Brain pericyte (primary cell): ENCODE measurements at places on chromosomes 5 and 9.

DNA sequence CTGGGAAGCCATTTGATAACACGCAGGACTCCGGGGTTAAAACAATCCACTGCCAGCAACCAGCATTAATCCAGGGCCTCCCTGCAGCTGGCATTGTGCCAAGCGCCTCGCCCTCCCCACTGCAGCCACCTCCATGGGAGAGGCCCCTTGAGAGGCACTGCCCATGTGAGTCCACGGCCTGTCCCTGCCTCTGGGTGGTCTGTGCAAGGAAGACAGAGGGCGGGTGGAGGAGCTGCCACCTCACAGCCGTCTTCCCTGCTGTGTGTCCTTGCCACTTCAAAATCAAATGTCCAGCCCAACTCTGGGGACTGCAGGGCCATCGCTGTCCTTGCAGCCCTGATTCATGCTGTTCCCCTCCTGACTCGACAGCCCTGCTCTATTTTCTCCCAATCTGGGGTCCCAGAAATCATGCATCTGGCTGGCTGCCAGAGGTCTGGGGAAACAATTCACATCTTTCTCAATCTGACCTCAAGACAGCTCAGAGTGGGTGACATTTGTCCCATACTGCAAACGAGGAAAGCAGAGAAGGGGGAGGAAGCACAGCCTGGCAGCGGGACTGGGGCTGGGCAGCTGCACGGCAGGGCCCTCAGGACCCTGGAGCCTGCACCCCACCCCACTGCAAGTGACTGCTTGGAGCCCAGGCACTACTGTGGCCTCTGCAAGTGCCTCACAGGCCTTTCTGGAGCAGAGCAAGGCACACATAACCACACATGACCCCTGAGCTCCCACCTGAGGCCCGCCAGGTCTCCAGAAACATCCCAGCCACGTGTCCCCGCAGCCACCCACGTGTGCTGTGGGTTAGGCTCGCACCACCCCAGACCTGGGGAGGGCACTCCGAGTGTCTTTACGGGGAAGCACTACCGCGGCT lies 15.7 kb downstream of the BRD3OS start:
- no peak for DNase-seq

DNA sequence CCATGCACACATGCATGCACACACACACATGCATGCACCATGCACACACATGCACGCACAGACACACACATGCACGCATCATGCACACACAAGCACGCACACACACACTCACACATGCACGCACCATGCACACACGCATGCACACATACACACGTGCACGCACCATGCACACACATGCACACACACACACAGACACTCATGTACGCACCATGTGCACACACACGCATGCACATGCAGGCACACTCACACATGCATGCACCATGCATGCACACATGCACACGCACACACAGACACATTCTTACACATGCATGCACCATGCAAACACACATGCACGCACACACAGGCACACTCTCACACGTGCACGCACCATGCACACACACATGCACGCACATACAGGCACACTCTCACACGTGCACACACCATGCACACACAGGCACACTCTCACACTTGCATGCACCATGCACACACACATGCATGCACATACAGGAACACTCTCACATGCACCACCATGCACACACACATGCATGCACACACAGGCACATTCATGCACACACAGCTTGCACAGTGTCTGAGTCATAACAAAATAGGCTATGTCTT lies 117.5 kb downstream of the TENT4A start:
- no peak for DNase-seq

- no peak for DNase-seq
Observed at GRCh38 chr9:94029932-94030317, 54.3 kb upstream of the PTPDC1 start.

DNA sequence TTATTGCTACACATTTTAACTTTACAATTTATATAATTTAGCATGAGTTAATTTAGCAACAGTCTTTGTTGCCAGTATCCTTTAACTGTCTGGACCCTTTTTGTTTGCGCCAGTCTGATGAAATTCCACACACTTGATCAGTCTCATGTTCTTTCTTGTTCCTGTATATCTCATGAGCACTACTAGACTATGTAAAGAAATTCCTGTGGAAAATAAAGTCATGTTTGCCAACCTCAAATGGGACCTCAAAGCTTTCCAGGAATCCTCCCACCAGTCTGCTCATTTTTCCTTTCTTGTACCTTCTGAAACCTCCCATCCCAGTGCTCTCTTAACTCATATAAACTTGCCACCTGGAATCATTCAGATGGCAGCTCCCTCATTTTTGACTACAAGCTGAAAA lies 8.0 kb downstream of the DMXL1 start:
- no peak for DNase-seq

DNA sequence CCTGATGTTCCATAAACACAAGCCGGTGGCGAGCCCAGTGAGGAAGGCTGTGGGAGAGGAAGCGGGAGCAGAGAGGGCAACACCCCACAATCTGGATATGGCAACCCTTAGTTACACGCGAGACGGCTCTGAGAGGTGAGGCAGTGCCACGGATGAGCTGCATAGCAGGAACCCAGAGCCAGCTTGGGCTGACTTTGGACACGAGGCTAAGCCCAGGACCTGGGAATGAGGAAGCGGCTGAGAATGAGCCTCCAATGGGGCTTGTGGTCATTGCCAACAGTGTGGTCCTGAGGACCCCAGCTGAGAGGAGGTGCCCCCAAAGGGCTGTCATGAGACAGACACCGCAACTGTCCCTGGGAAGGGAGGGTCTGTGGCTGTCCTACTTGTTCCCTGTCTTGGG lies 160.0 kb upstream of the SMIM23 start:
- DNase-seq: no peak

- no peak for DNase-seq
Observed at GRCh38 chr5:57431759-57432158, 50.9 kb downstream of the ACTBL2 start.

DNA sequence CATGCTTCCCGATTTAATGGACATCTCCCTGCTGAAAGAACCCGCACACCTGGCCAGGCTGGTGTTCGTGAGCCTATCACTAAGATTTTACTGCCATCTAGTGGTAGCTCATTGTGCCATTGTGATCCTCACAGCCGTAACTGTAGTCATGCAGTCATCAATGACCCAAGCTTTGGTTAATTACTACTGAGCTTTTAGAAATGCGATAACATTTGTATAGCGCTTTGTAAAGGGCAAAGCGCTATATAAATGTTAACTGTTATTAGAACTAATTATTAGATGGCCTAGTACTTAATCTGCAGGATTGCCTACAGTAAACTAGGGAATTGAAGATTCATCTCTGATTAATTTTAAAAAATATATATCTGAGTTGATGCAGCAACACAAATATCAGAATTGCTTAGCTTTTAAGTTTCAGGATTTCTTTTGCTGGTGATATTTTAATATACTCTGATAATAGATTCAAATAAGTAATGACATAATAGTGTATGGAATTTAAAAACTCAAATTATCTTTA lies 90.2 kb downstream of the HACD4 start:
- DNase-seq: no peak

- no peak for DNase-seq
Observed at GRCh38 chr5:175290379-175290778, 153.6 kb downstream of the DRD1 start.

DNA sequence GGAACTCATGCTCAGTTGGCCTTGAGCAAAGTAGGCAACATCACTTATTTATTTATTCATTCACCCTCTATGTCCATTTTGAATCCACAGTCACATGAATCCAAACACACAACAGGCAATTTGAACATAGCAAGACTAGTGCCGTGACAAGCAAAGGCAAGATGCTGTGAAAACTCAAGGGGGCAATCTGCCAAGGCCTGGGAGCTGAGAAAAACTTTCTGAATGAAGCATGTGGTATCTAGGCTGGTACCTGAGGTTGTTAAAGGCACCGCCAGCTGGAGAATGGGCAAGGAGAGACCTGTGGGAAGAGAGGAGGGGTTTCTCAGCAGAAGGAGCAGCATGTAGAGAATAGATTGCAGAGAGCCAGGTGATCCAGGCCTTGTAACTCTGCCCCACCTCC lies 98.3 kb upstream of the ATP10B start:
- no peak for DNase-seq

DNA sequence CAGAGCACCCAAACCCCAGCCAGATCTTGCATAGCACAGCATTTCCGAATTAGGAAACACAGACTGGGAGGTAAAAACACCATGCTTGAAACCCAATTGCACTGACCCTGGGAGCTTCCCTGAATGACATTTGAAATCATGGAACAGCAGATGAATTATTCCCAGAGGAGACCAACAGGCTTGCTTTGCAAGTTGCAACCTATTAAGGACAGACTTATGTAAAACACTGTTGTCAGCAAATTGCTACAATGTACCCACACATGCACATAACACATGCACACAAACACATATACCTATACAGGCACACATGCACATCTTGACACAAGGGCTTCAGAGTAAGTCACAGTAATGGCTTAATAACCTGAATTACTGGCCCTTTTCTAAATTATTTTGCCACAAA lies 984.8 kb downstream of the DNAH5 start:
- no peak for DNase-seq

DNA sequence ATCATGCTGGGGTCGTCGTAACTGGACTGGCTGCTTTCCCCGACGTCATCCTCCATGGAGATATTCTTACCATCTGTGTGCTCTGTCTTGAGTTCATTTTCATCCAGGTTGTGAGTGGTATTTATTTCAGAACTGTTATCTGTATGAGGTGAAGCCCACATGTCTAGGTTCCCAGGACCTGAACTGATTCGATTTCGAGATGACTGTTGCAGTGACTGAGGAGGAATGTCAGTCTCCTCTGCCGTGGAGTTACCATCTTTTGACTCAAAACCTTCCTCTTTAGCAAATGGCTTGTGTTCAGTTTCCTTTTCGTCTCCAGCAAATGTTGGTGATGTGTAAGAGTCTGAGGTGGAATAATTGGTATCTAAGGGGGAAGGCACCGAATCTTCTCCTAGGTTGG lies 55.2 kb upstream of the PCA3 start:
- no peak for DNase-seq

GRCh38 chr9:38035873-38036272 lies 33.2 kb downstream of the SHB start:
- DNase-seq: no peak

GRCh38 chr9:113187929-113188595 lies 33.0 kb downstream of the FKBP15 start:
- peak; percentile 8 for DNase-seq

GRCh38 chr9:88302579-88303324 lies 85.5 kb upstream of the SPIN1 start:
- no peak for DNase-seq

DNA sequence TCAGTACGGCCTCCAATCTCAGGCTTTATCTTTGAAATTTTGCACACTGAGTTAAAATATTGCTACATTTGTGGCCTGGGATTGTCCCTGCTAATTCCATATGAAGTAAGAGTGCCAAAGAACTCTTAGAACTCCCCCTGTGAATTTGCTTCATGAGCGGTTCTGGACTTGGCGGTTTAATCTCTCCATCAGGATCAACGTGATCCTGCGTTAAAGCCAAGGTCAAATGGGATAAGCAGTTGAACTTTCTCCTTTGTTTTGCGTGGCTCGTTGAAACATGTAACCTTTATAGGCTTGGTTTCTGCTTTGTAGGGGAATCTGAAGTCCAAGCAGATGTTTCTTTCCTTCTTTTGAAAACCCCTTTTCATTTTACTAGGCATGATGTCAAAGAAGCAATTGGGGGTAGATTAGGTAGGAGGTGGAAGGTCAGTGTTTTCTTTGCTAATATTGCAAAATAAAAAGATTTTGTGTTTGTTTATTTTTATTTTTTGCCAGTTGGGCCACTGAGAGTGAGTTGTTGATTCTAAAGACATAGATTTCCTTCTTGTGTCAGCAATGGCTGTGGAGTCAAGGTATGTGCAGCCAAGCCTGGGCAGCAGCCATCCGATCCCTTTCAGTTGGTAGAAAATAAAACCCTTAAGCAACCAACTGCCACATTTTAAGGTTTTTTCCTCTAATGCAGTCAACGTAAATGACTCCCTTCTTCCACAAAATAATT lies 390.8 kb downstream of the NNT start:
- DNase-seq: no peak

DNA sequence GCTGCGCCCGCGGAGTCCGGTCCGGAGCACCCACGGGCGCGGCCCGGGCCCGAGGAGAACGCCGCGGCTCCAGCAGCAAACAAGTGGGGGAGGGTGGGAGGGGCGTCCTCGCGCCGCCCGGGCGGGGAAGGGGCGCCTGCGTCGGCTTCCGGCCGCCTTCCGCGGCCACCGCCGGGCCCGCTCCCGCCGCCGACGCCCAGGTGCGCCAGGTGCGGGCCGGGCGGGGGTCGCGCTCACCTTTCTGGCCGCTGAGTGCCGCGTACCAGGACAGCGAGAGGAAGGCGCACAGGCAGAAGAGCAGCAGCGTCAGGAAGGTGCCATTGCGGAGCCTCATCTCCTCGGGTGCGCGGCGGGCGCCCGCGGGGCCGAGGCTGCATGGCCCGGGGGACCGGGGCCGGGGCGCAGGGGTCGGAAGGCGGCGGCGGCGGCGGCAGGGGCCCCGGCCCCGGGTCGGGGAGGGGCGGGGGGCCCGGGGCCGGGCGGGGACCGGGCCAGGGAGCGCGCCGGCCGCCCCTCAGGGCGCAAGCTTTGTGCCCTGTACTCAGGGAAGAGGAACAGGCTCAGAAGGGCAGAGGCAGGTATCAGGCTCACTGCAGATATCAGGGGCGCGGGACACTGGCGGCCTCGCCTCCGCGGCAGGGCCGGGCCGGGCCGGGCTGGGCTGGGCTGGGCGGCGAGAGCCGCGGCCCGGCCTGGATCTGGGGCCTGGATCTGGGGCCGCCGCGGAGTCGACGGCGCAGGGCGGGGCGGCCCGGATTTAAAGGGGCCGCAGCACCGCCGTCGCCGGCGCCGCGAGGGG lies at the start of gene MGAT4B:
Gene MGAT4B (minus strand): TSS at position 617 of the 799 bp plus-strand sequence. CDS start 283 bp downstream, at position 334.
- DNase-seq: no peak

GRCh38 chr9:26462213-26462612 lies 430.4 kb downstream of the CAAP1 start:
- no peak for DNase-seq

- DNase-seq: peak; percentile 50
Observed at GRCh38 chr5:65880496-65881072, 45.8 kb upstream of the ERBIN start.

GRCh38 chr9:108844391-108844790 lies 11.4 kb downstream of the ACTL7B start:
- no peak for DNase-seq

GRCh38 chr5:56112526-56113121 lies 117.9 kb upstream of the IL6ST start:
- no peak for DNase-seq

- DNase-seq: no peak
Observed at GRCh38 chr5:57817001-57817453, 334.4 kb upstream of the ACTBL2 start.

DNA sequence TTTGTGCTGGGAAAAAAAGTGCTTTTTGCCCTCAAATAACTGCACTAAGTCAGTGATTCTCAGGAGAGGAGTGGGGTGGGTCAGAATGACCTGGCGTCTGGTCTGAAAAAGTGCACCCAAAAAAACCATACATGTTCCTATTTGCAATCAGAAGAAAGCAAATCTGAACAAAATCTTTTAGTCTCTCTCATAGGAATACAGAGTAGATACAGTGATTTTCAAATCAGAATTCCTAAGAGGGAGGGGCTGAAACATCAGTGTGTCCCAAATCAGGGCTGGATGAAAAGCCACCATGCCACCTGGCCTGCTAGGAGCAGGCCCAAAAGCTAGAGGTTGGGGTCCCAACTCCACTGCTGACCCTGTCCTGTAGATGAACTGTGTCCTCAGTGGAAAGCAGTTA lies 66.8 kb downstream of the RAPGEF1 start:
- DNase-seq: no peak

GRCh38 chr9:8412327-8412726 lies 612.7 kb upstream of the DMAC1 start:
- DNase-seq: no peak

GRCh38 chr5:1319436-1320256 lies 24.8 kb upstream of the TERT start:
- DNase-seq: no peak
